Activated CD4-positive, alpha-beta memory T cell treated with anti-CD3 and anti-CD28 coated beads, Interleukin-2, amount 10 ng/mL, durations not matched to agents 7 days and 5 days (primary cell): ENCODE measurements at places on chromosomes 2 and 18. TPM values are rescaled to one million over a fixed set of nuclear protein-coding genes. Genes with fewer than 3 reads are reported as not detected.

GRCh38 chr2:200356321-200356720 is 49.8 kb downstream of the SPATS2L start:
- H3K27me3 ChIP-seq = no peaks in the 10 kb centered on the region
- H3K36me3 ChIP-seq = peaks cover 13% of the 10 kb centered on the region
- no peaks in the 10 kb centered on the region for H3K4me1 ChIP-seq

GRCh38 chr2:51220606-51221005 is 188.7 kb upstream of the NRXN1 start:
- no peaks in the 10 kb centered on the region for H3K27me3 ChIP-seq
- DNase-seq = no peak
- no peak overlapping the region for H3K27ac ChIP-seq
- no peak overlapping the region for H3K4me3 ChIP-seq
- H3K4me1 ChIP-seq = no peaks in the 10 kb centered on the region
- no peaks in the 10 kb centered on the region for H3K36me3 ChIP-seq

- H3K36me3 ChIP-seq = no peaks in the 10 kb centered on the region
- H3K27ac ChIP-seq = no peak overlapping the region
- no peaks in the 10 kb centered on the region for H3K27me3 ChIP-seq
- H3K4me3 ChIP-seq = no peak overlapping the region
Observed at GRCh38 chr2:16640867-16641266, 24.8 kb downstream of the CYRIA start.

DNA sequence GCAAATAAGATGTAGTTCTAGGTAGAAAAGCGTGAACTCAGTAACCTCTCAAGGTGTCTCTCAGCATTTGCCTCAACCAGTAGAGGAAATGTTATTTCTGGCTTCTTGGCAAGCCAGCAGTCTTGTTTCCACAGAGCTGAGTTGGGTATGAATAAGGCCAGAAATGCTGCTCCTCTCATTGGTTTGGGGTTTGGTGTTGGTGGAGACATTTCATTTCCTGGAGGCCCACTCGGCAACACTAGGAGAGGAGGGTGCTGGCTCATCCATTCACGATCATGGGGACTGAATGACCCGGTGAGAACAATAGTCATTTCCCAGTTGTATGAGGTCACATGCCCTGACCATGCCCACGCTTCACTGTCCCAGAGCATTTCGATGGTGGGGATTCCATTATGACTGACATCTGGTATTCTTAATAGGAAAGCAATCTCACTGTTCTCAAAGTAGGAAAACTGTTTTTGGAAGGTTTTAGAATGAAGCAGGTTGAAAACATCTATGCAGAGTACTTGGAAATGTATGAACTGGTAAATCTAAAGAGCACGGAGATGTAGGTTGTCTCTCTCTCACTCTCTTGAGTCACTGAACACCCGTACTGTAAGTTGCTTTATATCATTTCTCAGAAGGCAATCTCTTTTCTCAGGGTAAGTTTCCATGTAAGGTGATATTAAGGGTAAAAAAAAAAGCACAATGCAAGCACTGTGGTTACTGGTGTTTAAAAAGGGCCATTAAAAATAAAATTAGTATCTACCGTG is 37.1 kb upstream of the CTLA4 start:
- H3K4me1 ChIP-seq = peaks cover 29% of the 10 kb centered on the region
- peak overlapping the region; percentile 61 for H3K4me3 ChIP-seq
- DNase-seq = peak; percentile 66
- peak overlapping the region; percentile 93 for H3K27ac ChIP-seq

DNA sequence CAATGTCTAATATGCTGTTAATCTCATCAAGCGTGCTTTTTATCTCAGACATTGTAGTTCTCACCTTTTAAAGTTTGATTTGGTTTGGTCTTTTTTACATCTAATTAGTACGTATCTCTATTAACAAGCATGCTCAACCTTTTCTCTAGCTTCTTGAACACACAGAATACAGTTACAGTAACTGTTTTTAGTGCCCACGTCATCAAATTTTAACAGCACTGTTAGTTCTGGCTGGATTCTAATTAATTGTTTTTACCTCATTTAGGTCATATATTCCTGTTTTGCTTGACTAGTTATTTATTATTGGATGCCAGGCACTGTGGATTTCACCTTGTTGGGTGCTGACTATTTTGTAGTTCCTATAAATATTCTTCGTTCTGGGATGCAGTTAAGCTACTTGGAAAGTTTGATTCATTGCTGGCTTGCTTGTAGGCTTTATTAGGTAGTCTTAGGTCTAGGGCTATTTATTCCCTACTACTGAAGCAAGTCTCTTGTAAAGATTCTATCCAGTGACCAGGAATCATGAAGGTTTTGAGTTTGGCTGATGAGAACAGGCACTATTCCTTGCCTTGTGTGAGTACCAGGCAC is 263.0 kb downstream of the ETAA1 start:
- H3K27me3 ChIP-seq = no peaks in the 10 kb centered on the region
- H3K36me3 ChIP-seq = no peaks in the 10 kb centered on the region
- H3K4me1 ChIP-seq = no peaks in the 10 kb centered on the region
- H3K4me3 ChIP-seq = no peak overlapping the region
- H3K27ac ChIP-seq = no peak overlapping the region

DNA sequence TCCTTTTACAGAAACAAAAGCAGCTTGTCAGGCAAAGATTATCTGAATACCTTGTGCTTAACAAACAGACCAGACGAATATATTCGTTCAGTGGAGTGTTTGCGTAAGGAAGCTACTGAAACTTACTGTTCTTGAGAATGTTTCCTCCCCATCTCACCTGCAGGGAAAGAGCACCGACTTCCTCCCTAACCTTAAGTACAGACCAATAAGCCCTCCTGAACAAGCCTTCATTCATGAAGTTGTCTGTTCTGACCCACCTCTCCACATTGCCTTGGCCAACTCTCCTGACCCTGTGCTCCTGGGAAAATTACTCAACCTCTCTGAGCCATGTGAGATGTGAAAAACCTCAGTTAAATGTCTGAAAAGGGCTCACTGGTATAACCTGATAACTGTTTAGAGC is 35.2 kb downstream of the STK39 start:
- H3K27me3 ChIP-seq = no peaks in the 10 kb centered on the region
- peak overlapping the region; percentile 64 for H3K27ac ChIP-seq
- peaks cover 16% of the 10 kb centered on the region for H3K36me3 ChIP-seq
- no peak for DNase-seq
- no peak overlapping the region for H3K4me3 ChIP-seq

DNA sequence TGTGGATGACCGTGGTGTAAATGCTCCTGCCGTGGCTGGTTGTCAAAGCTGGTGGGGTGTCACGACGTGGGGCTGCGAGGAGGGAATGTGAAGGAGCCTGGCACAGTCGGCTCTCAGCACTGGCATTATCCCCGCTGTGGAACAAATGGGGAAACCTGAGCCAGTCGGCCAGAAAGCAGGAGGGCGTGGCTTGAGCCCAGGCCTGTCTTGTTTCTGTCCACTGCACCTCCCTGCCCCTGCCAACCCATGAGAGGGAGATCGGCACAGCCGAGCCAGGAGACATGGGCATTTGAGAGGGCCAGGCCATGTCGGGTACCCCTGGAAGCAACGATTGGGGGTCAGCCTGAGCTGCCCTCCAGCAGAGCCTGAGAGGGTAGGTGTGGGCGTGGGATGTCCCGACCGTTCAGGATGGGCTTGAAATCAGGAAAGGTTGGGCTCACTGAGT is 44.5 kb downstream of the PDIA6 start:
- H3K36me3 ChIP-seq = no peaks in the 10 kb centered on the region
- no peak for DNase-seq
- no peak overlapping the region for H3K27ac ChIP-seq
- H3K27me3 ChIP-seq = no peaks in the 10 kb centered on the region
- no peak overlapping the region for H3K4me3 ChIP-seq

DNA sequence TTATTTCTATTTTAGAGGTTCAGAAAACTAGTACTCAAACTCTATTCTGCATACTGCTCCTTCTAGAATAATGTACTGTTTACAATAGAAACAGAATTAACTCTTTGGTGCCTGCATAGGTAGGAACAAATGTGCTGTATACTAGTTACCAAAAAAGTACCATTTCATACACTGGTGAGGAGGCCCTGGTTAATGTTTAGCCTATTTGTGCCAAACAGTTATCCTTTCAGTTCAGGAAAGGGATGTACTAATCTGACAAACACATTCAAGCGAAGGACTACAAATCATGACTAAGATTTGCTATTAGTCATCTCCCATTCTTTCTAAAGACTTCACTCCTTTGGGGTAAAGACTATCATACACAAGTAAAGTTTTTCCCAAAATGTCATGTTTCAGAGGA is 47.4 kb downstream of the EXOC6B start:
- H3K4me3 ChIP-seq = no peak overlapping the region
- H3K4me1 ChIP-seq = peaks cover 2% of the 10 kb centered on the region
- H3K27me3 ChIP-seq = no peaks in the 10 kb centered on the region

DNA sequence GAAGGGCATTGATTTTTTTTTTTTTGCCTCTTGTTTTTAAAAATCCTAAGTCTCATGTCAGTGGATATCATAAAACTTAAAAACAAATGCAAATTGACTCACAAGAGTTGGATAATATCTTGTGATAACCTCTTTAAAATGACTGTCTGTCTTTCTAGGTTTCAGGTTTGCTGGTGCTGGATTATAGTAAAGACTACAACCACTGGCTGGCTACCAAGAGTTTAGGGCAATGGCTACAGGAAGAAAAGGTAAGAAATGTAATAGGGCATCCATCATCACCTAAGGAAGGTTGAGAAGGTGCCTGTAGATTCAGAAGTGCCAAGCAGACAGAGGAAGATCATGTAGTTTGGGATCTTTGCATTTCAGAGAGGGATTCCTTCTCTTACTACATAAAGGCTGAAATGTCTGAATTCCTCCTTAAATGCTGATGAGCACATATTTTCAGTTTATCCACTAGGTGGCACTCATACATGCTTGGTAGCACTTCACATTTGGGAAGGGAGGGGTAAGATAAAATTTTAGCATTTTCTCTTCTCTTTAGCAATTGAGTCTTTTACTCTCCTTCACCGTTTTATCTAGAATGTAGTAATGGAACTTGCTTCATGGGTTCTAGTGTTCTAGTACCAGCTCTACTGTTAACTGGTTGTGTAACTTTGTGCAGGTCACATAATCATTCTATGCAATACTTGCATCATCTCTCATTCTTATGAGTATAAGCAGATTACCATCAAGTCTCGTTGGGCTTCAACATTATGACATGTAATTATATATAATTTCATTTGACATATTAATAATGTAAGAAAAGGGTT is 21.1 kb downstream of the CPS1 start:
- H3K4me3 ChIP-seq = no peak overlapping the region
- H3K4me1 ChIP-seq = no peaks in the 10 kb centered on the region
- DNase-seq = no peak
- H3K27ac ChIP-seq = no peak overlapping the region

DNA sequence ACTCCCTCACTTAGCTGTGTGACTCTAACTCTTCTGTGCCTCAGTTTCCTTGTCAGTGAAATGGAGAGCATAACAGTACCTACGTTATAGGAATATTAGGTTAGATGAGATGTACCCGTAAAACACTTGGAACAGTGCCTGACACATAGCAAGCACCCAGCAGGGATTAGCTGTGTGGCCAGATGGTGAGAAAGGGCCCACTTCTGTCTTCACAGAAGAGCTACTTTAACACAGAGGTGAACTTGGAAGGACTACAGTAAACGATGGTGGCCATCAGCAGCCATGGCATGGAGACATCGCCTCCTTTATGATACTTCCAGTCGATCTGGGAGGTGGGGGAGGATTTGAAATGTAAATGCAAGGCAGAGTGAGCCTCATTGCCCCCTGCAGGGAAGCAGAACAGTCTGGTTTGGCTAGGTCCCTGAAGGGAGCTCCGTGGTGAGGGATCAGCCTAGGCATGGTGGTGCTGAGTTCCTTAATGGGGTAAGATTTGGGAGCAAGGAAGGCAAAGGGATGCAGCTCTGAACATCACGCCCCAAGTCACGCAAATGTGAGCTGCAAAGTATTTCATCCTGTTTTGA is 101.7 kb upstream of the ALPP start:
- no peaks in the 10 kb centered on the region for H3K4me1 ChIP-seq
- no peak for DNase-seq
- H3K27ac ChIP-seq = no peak overlapping the region
- no peak overlapping the region for H3K4me3 ChIP-seq
- peaks cover 2% of the 10 kb centered on the region for H3K36me3 ChIP-seq

GRCh38 chr18:41144441-41144840 is 810.6 kb upstream of the PIK3C3 start:
- DNase-seq = no peak
- H3K4me3 ChIP-seq = no peak overlapping the region
- no peaks in the 10 kb centered on the region for H3K27me3 ChIP-seq
- no peaks in the 10 kb centered on the region for H3K4me1 ChIP-seq
- H3K27ac ChIP-seq = no peak overlapping the region

GRCh38 chr2:121427187-121427689 is 103.4 kb upstream of the RNU4ATAC start:
- H3K4me1 ChIP-seq = peaks cover 3% of the 10 kb centered on the region
- H3K4me3 ChIP-seq = no peak overlapping the region
- DNase-seq = no peak
- no peaks in the 10 kb centered on the region for H3K27me3 ChIP-seq

GRCh38 chr18:9066817-9067306 is 35.6 kb upstream of the NDUFV2 start:
- no peaks in the 10 kb centered on the region for H3K27me3 ChIP-seq
- H3K36me3 ChIP-seq = peaks cover 14% of the 10 kb centered on the region
- H3K4me1 ChIP-seq = peaks cover 45% of the 10 kb centered on the region
- no peak overlapping the region for H3K4me3 ChIP-seq

DNA sequence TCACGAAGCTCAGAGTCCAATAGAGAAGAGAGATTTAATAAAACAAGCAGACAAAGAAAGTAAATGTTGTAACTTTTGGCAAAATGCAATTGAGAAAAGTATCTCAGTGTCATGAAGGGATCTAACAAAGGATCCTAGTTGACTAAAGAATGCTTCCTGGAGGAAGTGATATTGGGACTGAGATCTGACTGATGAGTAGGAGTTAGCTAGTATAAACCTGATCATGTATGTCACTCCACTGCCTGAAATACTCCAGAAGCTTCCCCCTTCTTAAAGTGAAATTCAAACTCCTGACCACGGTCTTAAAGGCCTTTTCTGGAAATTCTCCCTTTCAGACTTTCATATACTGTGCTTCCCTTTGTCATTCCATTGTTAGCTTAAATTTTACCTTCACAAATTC is 1102.4 kb upstream of the ZEB2 start:
- no peak overlapping the region for H3K4me3 ChIP-seq

DNA sequence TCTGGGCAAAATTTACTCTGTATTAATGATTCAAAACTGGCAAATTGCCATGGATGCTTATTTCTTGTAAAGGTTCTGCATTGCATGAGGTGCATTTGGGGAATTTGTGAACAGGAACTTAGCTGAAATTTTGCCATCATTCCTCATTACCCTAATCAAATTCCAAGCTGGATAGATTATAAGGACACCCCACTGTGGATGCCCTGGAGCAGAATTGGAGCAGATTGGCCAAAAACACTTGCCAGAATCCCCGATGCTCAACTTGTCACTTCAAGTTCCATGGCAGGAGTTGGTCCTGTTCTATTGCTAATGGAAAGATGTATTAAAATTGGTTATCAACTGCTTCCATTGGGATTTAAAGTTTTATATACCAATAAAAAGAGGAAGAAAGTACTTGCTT is 237.9 kb downstream of the CCDC102B start:
- no peak for DNase-seq
- no peak overlapping the region for H3K27ac ChIP-seq
- no peak overlapping the region for H3K4me3 ChIP-seq
- H3K4me1 ChIP-seq = no peaks in the 10 kb centered on the region
- no peaks in the 10 kb centered on the region for H3K27me3 ChIP-seq

TRIM43 gene
- total RNA-seq = 0.73 TPM

LBX2 gene
- 1.2 TPM for total RNA-seq

NT5C1B gene
- total RNA-seq = not detected

EPG5 gene
- 29.0 TPM for total RNA-seq
